Myocyte (in vitro differentiated cells): ENCODE measurements at places on chromosomes 3 and 15. TPM values are rescaled to one million over a fixed set of nuclear protein-coding genes. Genes with fewer than 3 reads are reported as not detected.
A peak's percentile ranks its signal among the peaks of the same experiment; 100 is the strongest.

Gene CCR4
- not detected in 2 replicates for total RNA-seq

GRCh38 chr3:105606016-105606415 is 239.3 kb downstream of the ALCAM start:
- DNase-seq = no peak

DNA sequence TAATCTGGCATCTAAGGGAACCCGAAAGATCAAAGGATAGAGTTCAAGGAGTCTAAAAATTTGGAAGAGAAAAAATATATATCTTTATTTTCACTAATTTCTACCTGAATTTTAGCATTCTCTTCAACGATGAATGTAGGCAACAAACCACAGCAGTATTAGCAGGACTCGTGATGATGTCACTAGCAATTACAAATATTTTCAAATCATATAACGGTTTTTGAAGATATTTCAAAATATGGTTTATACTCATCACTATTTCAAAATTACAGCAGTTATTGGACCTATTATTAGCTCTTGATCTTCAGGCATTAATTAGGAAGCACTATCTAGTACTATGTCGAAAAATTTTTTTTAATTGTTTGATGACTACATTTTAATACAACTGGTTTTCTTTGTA is 27.0 kb upstream of the ANKDD1A start:
- no peak for DNase-seq

- peak; percentile 40 for DNase-seq
These were observed 5.4 kb downstream of the ACAD11 start for GRCh38 chr3:132654190-132654589.

GRCh38 chr15:100650685-100651084 is 48.3 kb downstream of the ASB7 start:
- no peak for DNase-seq
